Cardiac fibroblast (primary cell): ENCODE measurements at places on chromosomes 12 and 14.
A peak's percentile ranks its signal among the peaks of the same experiment; 100 is the strongest.

DNA sequence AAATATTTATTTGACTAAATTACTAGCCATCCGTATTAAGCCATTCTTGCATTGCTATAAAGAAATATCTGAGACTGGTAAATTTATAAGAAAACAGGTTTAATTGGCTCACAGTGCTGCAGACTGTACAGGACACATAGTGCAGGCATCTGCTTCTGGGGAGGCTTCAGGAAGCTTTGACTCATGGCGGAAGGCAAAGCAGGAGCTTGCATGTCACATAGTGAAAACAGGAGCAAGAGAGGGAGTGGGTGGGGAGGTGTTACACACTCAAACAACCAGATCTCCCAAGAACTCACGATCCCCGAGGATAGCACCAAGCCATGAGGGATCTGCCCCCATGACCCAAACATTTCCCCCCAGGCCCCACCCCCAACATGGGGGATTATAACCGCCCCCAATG, 26.7 kb upstream of the RAB21 start:
- DNase-seq, result no peak

- DNase-seq, result peak; percentile 54
Measured at GRCh38 chr12:106903241-106903945, 52.3 kb upstream of the TMEM263 start.

DNA sequence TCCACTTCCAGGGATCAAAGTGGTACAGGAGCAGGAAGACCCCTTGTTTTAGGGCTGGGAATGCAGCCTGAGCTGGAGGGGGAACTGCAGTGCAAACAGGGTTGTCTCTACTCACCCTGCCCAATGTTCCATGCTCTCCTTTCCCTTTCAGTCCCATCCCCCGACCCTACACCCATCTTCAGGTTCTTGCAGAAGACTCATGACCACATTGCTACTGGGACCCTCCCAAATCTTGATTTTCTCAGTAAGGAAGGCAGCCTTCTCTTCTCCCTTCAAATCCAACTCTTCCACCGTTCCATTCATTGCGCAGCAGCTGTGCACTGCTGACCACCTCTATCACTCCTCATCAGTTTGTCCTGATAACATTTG, 1.9 kb downstream of the SERPINA11 start:
- no peak for DNase-seq

DNA sequence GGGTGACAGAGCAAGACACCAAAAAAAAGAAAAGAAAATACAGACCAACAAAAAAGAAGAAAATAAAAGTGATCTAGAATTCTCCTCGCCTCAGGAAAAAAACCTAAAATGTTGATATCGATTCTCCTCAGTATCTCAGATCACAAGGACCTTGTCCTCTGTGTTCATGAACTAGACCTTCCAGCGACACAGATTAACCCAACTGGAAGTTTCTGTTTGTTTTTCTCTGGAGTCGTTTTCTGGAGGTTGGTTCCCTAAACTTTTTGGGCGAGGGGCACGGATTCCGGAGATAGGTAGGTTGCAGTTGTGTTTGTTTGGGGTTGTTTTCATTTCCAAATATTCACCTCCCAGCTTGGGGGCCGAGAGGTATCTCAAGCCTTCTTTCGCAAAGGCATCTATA, 559 bp upstream of the RFC5 start:
- no peak for DNase-seq

GRCh38 chr14:53152184-53152886, 788 bp downstream of the DDHD1 start:
- peak; percentile 48 for DNase-seq

GRCh38 chr14:35471803-35472202, 62.2 kb upstream of the INSM2 start:
- DNase-seq, result no peak

GRCh38 chr12:71691504-71692129, 5.7 kb downstream of the TMEM19 start:
- no peak for DNase-seq

DNA sequence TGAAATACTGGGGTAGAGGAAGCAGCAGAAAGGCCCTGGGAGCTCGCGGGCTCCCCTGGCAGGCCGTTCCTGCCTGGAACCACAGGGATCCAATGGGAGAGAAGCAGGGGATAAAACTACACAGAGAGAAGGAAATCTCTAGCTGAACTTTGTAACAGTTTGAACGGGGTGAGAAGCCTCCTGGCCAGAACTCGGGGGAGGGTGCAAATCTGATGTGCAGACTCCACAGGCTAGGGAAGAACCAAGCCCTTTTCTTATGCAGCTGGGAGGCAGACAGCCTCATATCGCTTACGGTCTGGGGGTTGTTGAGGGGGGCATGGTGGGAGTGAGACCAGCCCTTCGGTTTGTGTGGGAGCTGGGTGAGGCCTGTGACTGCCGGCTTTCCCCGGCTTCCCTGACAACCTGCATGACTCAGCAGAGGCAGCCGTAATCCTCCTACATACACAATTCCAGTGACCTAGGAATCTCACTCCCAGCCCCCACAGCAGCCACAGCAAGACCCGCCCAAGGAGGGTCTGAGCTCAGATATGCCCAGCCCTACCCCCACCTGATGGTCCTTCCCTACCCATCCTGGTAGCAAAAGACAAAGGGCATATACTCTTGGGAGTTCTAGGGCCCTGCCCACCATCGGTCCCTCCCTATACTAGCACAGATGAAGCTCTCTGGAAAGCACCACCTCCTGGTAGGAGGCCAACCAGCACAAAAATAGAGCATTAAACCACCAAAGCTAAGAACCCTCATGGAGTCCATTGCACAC, 143.0 kb downstream of the TMTC1 start:
- DNase-seq, result peak; percentile 86

DNA sequence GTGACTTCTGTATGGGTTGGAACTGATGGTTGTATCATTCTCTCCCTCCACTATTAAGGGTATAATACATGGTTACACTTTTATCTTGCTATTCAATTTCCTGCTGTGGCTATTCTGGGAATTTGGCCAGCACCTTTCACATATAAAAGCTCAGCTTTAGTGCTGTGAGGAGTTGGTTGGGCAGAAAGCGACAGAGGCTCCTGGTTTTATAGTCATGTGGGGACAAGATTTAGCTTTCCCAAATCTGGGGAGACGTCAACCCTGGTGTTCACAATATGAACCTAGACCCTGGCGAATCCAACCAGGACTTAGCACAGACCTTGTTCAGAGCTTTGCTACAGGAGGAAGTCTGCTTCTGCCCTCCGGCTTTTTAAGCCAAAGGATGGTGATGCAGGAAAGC, 36.5 kb downstream of the FOS start:
- peak; percentile 67 for DNase-seq

- DNase-seq, result no peak
Measured at GRCh38 chr14:87386524-87386923, 606.5 kb downstream of the GALC start.
